Activated CD8-positive, alpha-beta memory T cell treated with anti-CD3 and anti-CD28 coated beads for 48 hours (primary cell): ENCODE measurements at places on chromosomes 7 and 10.

DNA sequence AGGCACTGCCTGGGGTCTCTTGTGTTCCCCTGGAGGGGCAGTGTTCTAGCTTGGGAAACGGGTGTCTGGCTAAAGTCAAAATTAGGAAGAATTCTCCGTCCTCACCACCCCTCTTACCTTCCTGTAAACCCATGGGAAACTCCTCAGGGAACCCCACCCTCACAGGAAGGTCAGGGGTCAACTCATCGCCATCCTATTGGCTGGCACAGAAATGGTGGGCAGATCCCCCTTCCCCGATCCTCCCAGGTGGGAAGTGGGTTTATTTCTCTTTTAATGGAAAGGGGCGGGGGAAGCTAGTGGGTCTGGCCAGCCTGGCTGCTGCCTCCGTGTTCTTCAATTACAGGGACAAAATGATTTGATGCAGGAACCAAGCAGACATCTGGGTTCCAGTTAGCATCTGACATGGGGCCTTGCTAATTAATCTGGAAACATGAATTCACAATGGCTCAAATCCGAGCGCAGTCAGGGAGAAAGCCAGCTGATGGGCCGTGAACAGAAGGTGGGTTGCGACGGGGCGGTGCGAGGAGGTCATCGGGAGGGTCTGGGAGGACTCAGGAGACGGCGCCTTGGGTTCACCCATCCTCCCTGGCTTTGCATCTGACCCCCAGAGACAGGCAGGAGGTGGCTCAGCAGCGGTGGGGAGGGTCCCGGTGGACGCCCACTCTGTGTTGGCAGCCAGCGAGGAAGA, 66.6 kb downstream of the SLIT1 start:
- no peak for DNase-seq

DNA sequence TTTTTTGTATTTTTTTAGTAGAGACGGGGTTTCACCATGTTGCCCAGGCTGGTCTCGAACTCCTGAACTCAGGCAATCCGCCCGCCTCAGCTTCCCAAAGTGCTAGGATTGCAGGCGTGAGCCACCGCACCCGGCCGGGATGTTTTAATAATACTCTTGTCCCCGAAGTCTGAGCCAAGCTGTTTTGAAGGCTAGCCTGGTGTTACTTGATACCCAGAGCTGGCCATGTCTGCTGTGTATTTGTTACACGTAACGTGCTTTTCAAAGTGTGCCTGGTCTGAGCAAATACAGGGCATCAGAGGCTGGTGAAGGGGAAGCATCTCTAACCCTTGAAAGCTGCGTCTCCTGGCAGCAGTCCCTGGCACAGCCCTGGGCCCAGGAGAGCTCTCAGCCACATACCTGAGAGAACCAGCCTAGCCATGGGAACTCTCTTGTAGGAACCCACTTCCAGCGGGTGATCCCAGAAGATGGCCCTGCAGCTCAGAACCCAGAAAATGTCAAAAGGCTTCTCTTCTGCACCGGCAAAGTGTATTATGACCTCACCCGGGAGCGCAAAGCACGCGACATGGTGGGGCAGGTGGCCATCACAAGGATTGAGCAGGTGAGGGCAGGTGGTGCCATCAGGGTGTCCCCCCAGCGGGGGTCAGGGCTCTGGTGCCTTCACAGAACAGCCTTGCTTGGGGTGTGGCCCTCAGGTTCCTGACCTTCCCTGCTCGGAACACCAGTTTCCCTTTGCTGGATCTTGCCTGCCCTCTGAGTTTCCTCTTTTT, 41.7 kb upstream of the ZMIZ2 start:
- no peak for DNase-seq

DNA sequence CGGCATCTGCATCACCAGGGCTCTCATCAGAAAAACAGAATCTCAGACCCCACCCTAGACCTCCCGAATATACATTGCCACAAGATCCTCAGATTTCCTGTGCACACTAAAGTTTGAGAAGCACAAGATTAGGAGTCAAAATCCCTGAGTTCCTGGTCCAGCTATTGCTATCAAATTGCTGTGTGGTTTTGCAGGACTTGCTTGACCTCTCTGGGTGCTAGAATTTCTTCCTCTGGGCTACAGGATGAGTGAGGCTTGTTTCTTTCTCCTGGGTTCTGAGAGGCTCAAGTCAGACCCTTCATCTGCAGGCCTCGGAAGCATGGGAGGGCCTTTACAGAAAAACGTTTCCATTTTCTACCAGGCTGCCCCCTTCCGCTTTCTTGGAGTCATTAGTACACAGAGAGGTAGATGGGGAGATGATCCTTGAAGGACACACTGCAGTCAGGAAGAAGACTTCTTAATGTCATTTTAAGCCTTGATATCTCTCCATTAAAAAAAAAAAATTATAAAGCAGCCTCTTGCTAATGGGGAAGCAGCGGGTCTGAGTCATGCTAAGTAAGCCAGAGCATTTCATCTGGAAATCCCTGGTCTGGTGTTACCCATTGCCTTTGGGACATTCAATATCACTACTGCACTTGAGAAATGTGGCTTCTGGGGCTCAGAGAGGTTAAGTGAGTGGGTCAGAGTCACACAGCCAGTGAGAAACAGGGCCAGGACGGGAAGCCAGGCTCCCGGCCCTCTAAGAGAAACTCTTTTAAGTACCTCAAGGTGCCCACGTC, 173.5 kb downstream of the KCNMA1 start:
- no peak for DNase-seq

DNA sequence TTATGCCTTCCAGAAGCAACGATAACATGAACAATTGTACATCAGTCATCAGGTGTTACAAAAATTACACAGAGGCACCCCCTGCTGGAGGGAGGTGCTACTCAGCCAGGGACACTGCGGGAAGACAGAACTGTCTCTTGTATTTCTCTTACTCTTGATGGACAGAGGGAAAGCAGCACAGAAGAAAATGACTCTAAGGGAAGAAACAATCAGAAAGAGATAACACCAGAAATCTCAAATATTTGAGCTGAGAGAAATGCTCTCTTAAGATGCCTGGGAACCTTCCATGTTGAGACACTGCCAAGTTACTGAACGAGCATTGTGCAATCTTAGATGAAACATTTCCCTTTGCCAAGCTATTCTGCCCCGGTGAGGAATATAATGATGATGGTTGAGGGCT, 227.6 kb upstream of the NPSR1 start:
- no peak for DNase-seq

DNA sequence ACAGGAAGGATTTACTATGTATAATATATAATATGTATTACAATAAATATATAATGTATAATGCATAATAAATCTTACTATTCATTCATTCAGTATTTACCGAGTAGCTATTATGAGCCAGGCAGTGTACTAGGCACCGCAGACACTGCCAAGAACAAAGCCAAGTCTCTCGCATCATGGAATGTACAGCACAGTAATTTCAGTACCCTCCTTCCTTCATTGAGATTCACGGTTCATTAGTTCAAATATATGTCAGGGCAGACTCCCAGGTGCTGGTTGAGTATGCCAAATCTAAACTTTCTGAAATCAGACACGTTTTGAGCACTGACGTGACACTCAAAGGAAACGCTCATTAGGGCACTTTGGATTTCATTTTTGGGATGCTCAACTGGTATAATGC, 9.1 kb downstream of the USP6NL start:
- DNase-seq = no peak

DNA sequence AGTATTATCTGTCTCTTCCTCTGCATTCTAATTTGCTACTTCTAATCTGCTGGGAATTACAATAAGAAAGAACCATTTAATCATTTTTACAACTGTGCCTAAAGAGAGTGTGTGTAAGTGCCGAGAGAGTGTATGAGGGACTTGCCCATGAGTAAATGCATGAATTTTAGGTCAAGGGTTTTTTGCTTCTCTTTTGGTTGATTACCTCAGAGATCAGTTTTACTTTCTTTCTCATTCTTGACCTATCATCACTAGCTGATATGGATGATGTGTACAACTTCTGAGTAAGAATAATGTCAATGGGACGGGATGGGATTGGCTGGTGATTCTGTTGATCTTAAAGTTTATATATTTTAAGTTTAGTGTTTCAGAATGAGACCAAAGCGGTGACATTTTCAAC, 47.8 kb downstream of the IKZF1 start:
- DNase-seq = no peak

GRCh38 chr7:141220263-141220880, 146.5 kb downstream of the TMEM178B start:
- DNase-seq = no peak
